ENCODE measurements at places on chromosomes 2 and 18.

DNA sequence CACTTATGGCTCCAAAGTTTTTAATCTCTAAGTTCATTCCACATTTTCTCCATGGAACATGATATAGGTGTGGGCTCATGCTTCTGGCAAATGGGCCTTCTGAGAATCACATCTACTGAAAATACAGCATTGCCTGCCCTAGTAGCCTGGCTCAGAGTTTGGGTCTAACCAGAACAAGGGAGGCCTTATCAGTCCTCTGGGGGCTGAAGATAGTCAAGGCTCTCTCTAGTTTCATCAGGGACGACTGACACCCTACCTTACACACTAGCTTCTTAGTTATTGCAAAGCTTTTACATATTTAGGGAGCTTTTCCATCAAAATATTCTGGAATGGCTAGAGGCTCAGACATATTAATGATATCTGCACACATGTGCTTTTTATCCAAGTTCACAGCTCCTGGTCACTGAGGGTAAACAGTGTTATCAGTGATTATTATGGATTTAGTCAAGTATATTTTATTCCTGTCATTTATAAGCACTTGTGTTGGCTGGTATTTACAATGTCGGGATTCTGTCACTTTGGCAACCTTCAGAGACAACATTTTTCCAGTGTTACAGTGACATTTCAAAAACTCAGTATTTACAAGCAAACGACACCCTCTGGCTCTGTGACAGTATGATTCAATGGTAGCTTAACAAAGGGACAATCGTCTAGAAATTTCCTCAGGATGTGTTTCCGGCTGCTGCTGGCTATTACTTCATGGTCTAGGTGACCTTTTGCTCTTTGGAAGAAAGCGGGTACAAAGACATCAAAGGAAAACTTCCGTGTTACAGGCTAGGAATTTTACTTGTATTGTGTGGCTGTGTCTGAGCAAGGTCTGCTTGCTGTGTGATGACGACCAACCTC is 200.6 kb downstream of the TCF4 start:
- DNase-seq, result no peak

DNA sequence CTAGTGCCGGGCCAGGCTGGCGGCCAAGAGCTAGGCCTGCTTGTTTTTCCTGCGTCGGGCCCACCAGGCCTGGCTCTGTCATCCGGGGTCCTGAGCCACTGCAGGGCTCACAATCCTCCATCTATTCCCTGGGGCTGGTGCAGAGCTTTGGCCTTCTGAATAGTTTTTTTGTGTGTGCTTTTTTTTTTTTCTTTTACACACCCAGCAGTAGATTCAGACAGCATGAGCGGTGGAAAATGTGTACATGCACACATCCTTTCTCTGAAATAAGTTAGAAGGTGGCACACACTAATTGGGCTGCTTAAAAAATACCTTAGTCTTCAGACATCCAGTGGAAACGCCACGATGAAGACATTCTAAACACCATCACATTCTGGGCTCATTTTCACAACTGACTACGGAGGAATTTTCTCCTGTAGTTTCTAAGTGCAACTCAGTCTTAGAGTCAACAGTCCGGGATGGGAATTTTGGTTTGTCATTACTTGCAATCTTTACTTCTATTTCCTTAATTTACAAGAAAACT is 6.1 kb downstream of the ZFP36L2 start:
- DNase-seq, result no peak

- DNase-seq, result no peak
Measured at GRCh38 chr2:33240178-33240577, 236.3 kb upstream of the RASGRP3 start.

GRCh38 chr2:142989273-142990204 is 112.1 kb downstream of the KYNU start:
- peak; percentile 32 for DNase-seq

GRCh38 chr2:170548304-170548703 is 166.8 kb upstream of the SP5 start:
- DNase-seq, result no peak

GRCh38 chr2:199575416-199575815 is 117.7 kb upstream of the SATB2 start:
- DNase-seq, result no peak

GRCh38 chr18:46344416-46345180 is 240.4 kb downstream of the HAUS1 start:
- DNase-seq, result no peak

Data from forelimb muscle (tissue), 1 donor.